Central memory CD4-positive, alpha-beta T cell (primary cell): ENCODE measurements at places on chromosomes 7 and 10.

- no peak for DNase-seq
These were observed 244.1 kb upstream of the DPP6 start for GRCh38 chr7:153808117-153808516.

DNA sequence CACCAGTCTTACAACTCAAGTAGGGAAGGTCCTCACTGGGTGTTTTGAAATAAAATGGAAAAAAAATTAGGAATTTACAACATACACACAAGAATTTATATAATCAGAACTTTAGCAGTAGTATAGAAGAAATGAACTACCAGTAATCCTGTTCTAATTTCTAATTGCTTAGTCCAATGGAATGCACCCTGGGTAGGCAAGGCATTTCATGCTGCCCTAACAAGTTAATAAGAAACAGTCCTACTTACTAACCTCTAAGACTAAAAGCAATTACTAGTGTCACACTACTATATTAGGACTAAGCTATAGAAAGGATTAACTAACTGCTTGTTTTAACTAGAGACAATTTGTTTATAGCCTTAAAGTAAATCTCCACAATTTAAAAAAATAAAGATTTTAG is 158.1 kb downstream of the BTAF1 start:
- DNase-seq: no peak

GRCh38 chr7:134089446-134089845 is 37.7 kb upstream of the LRGUK start:
- DNase-seq: no peak

DNA sequence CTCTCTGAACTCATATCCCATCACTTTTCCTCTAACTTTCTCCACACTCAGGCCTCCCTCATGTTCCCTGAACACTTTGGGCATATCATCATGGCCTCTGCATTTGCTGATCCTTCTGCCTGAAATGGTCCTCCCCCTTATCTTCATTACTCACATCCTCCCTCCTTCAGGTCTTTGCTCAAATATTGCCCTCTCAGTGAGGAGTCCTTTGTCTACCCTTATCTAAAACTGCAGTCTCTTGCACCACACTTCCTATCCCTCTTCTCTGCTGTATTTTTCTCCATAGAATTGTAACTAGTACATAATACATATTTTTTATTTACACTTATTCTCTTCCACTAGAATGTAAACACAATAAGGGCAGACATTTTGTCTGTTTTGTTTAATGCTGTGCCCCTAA is 41.7 kb downstream of the DNAJC1 start:
- DNase-seq: no peak

DNA sequence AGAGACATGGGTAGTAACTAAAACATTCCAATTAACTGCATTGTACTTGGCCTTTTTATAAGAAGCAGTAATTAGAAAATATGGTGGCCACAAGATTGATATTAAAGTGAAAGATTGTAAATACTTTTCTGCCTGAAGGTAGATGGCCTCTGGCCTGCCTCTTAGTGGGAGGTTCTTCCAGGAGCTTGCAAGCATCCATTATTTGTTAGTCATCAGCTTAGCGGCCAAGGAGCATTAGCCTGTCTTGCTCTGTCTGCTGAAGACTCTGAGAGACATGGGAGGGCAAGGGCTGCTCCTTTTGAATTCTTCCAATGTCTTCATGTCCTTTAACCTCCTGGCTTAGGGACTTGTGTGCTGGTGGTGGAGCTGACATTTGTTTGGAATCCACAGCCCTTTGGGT is 80.4 kb downstream of the TCF7L2 start:
- no peak for DNase-seq

DNA sequence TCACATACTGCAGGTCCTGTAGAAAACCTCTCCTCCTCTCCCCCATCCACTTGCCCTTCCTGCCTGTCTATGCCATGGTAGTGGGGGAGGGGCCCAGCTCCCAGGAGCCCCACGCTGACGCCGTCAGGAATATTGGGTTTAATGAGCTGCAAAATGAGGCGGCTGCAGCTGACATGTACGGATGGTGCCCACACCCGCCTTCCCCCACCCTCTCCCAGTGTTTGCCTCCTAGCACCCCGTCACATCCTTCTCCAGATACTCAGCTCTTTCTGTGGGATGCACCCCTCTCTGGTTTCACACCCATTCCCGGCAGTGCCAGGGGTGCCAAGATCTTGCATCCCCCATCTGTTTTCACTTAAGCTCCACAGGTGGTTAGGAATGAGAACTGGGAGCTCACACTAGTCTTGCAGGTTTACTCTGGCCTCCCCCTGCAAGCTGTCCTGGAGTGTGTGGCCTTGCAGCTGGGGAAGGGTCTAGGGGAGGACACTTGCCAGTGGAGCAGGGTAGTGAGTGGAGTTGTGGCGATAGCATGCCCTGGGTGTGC is 26.1 kb downstream of the GBX1 start:
- DNase-seq: no peak

GRCh38 chr10:86290933-86291615 is 75.5 kb downstream of the GRID1 start:
- DNase-seq: no peak

DNA sequence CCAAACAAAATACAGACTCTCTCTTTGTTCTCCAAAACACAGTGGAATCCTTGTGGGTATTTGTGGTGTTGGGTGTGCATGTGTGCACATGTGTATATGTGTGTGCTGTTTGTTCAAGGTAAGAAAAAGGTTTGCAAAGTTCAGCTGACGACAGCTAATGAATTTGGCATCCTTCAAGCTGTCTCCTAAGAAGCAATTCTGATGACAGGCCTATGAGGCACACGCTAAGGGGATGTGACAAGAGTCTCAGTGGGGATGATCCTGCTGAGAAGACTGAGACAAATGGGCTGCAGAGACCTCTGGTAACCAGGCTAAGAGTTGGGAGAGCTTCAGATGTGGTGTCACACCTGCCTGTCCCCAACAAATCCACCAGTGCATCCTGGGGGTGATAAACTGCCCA is 26.5 kb upstream of the CELF2 start:
- no peak for DNase-seq

DNA sequence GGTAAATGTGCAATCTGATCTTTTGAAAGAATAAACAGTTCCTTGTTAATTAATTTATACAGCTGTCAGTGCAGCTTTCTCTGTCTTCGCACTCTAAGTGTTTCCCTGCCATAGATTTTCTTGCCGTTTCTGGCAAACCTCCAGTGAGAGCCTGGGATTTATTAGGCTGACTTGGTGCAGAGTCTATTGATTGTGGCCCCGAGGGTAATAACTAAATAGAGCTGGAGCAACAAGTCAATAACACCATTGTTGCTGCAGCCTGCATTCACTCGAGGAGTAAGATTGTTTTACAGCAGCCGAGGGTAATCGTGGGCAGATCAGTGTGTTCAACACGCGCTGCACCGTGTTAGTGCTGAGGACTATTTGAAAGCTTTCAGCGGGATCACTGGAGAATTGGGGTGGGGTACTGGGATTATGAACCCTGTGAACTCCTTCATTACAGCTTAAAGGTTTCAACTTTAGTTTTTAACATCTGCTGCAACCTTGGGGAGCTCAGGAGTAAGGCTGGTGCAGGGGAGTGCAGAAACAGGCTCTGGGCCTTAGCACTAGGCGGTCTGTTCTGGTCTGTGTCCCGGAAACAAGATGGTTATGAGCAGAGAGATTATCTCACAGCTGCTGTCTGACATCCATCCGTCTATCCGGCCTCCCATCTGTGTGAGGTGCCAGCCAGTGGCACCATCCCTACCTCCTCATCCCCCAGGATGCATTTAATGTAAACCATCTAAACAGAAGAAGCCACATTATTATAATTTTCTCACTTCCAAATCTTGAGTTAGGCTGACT is 174.0 kb upstream of the TCF7L2 start:
- no peak for DNase-seq

- DNase-seq: no peak
These were observed 1.2 kb downstream of the PLEKHA1 start for GRCh38 chr10:122375679-122376160.

DNA sequence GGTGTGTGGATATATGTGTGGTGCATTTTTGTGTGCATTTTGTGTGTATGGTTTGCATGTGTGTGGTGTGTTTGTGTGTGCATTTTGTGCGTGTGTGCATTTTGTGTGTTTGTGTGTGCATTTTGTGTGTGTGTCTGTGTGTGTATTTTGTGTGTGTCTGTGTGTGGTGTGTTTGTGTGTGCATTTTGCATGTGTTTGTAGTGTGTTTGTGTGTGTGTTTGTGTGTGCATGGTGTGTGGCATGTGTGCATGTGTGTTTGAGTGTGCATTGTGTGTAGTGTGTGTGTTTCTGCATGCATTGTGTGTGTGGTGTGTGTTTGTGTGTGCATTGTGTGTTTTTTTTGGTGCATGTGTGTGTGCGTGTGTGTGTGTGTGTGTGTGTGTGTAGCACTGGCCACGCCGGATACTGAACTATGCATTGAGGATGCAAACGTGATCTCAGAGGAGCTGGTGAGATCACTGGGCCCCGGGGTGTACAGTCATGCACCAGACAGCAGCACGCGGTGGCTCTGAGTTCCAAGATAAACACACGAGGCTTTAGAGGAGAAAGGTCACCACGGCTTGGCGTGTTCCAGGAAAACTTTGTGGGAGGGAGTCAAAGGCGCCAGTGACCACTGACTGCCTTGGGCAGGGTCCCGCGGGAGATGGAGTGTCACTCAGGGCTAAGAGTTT is 106.6 kb upstream of the SHH start:
- DNase-seq: no peak

- DNase-seq: no peak
These were observed 22.6 kb downstream of the AQP1 start for GRCh38 chr7:30934225-30934624.

GRCh38 chr10:95125582-95125981 is 56.3 kb upstream of the CYP2C8 start:
- no peak for DNase-seq

DNA sequence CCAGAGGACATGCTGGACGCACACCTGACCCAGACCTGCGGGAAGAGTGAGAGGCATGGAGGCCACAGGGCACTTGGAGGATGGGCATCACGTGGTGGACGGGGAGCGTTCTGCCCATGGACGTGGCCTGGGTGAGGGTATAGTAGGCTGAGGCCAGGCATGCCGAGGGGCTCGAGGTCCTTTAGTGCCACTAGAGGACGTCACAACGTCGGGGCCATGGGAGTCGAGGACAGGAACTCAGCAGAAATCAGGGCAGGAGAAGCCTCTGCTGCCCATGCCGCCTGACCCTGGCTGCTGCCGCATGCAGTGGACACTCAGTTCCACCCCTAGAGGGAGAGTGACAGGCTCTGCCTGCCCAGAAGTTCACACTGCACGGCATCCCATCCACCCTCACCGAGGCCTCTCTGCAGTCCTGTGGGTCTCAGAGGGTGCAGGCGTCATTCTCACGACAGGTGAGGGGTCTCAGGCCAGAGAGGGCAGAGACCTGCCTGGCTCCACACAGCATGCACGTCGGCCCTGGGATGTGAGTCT is 198.7 kb downstream of the ADARB2 start:
- no peak for DNase-seq

GRCh38 chr7:120554960-120555571 is 282.1 kb downstream of the KCND2 start:
- DNase-seq: no peak

DNA sequence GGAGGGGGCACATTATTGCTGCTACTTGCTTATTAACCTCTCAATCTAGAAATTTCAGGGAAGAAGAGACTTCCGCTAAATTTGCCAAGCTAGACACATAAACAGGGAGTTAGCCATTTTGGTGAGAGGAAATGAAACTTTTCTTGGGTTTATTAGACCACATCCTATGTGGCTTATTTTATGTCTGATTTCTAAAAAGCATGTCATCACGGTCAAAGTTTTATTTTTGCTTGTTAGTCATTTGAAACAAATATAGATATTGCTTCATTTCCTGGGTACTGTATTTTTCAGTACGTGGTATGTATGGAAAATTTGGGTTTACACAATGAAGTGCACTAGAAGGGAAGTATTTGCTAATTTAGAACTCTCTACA is 144.1 kb downstream of the TCF7L2 start:
- DNase-seq: peak; percentile 17

- DNase-seq: no peak
These were observed 169.8 kb downstream of the PRKAG2 start for GRCh38 chr7:151707105-151707469.

GRCh38 chr7:26305869-26306665 is 14.4 kb downstream of the SNX10 start:
- DNase-seq: no peak

GRCh38 chr10:21602313-21602712 is 68.3 kb downstream of the MLLT10 start:
- no peak for DNase-seq

- DNase-seq: no peak
These were observed 244.4 kb downstream of the DYNC1I1 start for GRCh38 chr7:96016735-96017134.

DNA sequence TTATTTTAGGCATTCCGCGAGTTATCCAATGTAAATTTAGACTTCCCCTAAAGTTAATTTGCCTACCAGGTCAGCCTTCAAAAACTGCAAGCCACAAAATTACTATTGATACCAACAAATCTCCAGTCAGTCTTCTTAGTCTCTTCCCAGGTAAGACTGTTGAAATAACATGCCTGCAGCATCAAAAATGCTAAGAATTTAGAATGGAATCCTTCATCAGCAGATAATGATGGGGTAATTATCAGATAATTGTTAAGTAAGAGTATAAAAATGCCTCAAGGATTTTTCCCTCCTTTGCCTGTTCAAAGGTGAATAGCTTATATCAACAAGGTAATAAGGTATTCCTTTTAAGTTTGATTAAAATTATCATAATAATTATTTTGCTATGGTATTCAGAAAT is 228.5 kb downstream of the BBS9 start:
- no peak for DNase-seq

GRCh38 chr10:133261726-133262325 is 14.8 kb downstream of the ADAM8 start:
- DNase-seq: peak; percentile 77

DNA sequence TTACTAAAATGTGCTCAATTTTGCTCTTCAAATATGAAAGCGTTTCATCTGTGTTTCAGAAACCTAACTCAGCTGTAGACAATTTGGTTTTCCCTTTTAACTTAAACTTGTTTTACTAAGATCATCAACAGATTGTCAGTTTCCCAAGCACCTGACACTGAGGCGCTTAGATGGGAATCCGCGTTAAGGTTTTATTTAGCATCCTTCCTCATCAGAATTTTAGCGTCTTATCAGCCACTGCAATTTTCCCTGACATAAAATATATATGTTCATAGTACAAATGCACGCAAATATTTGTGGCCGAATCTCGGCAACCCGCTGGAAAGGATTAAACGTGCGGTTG is 1.2 kb downstream of the SGCE start:
- DNase-seq: no peak

- DNase-seq: no peak
These were observed 552.4 kb upstream of the KCND2 start for GRCh38 chr7:119720541-119720940.

- no peak for DNase-seq
These were observed 180.3 kb downstream of the DNAJB6 start for GRCh38 chr7:157516911-157517781.

- peak; percentile 53 for DNase-seq
These were observed 9.7 kb downstream of the MDFIC start for GRCh38 chr7:114931656-114932011.

- no peak for DNase-seq
These were observed 151.6 kb downstream of the TMEM26 start for GRCh38 chr10:61301575-61301974.

GRCh38 chr7:1900847-1901246 is 230.8 kb downstream of the ELFN1 start:
- DNase-seq: no peak

- no peak for DNase-seq
These were observed 47.4 kb downstream of the PPP1R17 start for GRCh38 chr7:31734456-31734855.

GRCh38 chr7:21125297-21125696 is 302.6 kb upstream of the SP4 start:
- no peak for DNase-seq
